Panc1 (cell line): ENCODE measurements at places on chromosomes 4 and X. TPM values are rescaled to one million over a fixed set of nuclear protein-coding genes. Genes with fewer than 3 reads are reported as not detected.

LRP2BP gene
- 0.33 TPM for total RNA-seq

PHF8 gene
- 27.5 TPM for total RNA-seq

STATH gene
- total RNA-seq, result not detected

ARR3 gene
- not detected for total RNA-seq

HPGDS gene
- not detected for total RNA-seq

GUCY2F gene
- not detected for total RNA-seq

ADGRG4 gene
- total RNA-seq, result not detected

SMAD1 gene
- total RNA-seq, result 24.1 TPM

IL13RA1 gene
- total RNA-seq, result 191 TPM

NR0B1 gene
- total RNA-seq, result not detected

CENPE gene
- total RNA-seq, result 25.2 TPM

PNMA3 gene
- total RNA-seq, result 0.41 TPM

SLC34A2 gene
- total RNA-seq, result 0.77 TPM

TEX13B gene
- total RNA-seq, result not detected
